BE2C (cell line): ENCODE measurements at places on chromosomes 1 and 21.

DNA sequence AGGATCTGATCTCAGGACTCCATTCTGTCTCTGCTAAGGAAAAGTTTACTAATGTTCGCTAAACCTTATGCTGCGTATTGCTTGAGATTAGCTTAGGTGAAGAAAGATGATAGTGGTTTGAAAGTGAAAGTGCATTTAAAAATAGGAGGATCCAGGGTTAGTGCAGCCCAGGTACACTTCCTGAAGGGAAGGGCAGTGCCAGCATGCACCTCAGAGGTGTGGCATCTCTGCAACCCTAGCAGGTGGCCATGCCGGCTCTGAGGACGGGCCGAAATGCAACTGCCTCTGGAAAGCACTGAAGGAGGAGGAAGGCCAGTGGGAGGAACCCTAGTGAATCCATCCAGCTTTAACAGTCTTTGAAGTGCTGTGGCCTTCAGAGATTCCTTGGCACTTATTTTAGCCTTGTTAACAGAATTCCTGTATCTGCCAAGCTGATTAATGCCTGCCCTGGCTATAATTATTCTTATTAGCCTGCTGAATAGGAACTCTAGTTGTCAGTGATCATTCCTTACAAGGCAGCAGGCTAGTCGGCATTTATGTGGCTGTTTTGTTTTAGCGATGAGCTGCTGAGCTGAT is 5.5 kb downstream of the PTGFRN start:
- no peak for DNase-seq

- no peak for DNase-seq
These were observed 54.5 kb downstream of the PRDM15 start for GRCh38 chr21:41824466-41825207.

- DNase-seq: no peak
These were observed 133.7 kb downstream of the S1PR1 start for GRCh38 chr1:101370488-101370887.

GRCh38 chr1:201949491-201949890 is 3.1 kb upstream of the LMOD1 start:
- DNase-seq: no peak

DNA sequence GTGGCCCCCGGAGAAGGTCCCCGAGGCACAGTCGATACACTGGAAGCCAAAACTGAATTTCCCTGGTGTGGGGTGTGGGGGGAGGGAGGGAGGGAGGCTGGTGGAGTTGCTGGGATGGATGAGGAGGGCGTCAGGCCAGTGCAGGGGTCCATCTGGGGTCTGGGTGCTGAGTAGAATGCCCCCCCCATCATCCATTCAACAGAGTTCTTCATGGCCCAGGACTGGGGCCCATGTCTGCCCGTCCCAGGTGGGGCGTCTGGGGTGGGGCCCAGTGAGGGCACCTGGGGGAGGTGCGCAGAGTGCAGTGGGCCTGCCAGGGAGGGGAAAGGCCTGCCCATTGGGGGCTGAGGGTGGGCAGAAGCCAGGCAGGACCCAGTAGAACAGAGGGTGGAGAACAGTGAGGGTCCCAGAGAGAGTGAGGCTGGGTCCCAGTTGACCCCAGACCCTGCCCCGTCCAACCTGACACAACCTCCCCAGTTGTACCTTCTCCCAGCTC is 1.9 kb downstream of the TNFRSF18 start:
- DNase-seq: no peak

- peak; percentile 16 for DNase-seq
These were observed 2.5 kb downstream of the CDC42BPA start for GRCh38 chr1:227315629-227316346.

DNA sequence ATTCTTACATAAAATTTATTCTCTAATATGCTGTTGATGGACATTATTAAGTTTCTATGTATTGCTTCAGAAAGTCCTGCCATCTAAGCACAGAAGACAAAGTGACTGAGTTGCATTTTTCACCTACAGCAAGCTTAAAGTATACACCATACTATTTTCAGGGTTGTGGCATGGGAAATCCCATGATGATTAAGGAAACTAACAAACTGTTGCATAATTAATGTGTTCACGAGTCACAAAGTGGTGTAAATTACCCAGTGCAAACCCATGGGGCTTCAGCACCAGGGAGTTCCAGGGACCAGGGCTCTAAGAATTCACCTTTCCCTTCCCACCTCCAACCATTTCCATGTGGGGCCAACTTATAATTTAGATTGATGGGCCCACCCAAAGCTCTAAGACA is 81.9 kb upstream of the NR5A2 start:
- DNase-seq: no peak

GRCh38 chr1:156899956-156900718 is 6.6 kb downstream of the PEAR1 start:
- DNase-seq: no peak

DNA sequence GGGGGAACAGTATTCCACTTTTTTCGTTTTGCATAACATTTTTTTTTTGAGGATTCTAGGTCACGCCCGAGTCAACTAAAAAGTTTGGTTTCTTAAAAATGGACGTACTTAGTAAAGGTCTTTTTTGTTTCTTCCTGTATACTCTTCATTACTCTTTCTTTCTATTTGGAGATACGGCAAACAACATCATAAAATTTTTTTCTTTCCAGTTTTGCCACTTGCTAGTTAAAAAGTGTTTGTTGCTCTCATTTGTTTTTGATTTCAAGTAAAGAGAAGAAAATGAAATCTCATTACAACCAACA is 788 bp upstream of the MPC2 start:
- no peak for DNase-seq
